Right renal cortex interstitium (tissue), 3 donors: ENCODE measurements at places on chromosomes 13 and 19. TPM values are rescaled to one million over a fixed set of nuclear protein-coding genes. Genes with fewer than 3 reads are reported as not detected.
A peak's percentile ranks its signal among the peaks of the same experiment; 100 is the strongest.

Gene IL11
- 1.0 TPM for polyA plus RNA-seq

DNA sequence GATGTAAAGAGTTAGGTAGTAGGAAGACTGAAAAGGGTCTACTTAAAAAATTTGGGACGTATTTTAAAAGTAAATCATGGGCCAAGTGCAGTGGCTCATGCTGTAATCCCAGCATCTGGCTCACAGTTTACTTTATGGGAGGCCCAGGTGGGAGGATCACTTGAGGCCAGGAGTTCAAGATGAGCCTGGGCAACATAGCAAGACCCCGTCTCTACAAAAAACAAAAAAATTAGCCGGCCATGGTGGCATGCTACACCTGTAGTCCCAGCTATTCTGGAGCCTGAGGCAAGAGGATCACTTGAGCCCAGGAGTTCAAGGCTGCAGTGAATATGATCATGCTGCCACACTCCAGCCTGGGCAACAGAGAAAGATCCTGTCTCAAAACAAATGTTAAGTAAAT lies 23.0 kb downstream of the UTP14C start:
- DNase-seq: no peak

DNA sequence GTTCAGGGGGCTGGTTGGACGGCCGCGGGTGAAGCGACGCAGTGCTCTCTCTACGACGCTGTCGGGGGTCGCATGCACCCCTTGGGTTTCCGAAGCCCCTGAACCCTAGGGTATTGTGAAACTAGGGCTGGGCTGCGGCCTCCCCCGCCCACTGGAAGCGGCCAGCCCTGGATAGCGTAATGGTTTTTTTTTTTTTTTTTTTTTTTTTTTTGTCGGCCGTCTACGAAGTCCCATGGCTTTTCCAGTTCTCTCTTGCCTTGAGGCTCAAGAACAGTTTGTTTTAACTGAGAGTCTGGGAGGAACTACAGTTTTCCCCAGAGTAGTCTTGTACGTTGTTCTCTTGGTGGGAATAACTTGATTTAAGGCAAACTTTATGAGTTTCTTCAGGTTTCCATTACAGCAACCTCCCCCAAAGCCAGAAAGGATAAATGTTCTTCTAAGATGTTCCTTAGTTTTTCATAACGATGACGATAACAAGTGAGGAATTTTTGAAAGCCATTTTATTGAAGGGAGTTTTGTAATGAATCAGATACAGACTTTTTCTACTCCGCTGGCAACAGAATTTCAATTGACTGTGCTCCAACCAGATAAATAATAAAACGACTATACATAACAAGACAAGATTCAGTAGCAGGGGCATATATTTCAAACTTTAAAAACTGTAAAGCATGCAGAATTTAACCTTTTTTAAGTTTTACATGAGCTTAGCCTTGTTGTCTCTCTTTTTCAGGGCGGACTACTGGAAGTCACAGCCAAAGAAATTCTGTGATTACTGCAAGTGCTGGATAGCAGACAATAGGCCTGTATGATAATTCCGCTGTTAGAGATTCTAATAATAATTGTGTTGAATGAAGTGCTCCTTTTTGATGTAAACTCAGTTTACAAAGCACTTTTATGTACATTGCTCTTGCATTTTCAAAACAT lies 867 bp downstream of the WBP4 start:
- DNase-seq: peak; percentile 60

Gene ANKRD24
- 0.76 TPM for polyA plus RNA-seq
